ENCODE measurements at places on chromosomes 5 and 9. TPM values are rescaled to one million over a fixed set of nuclear protein-coding genes. Genes with fewer than 3 reads are reported as not detected.

Gene ZNF300
- 15.2 TPM for total RNA-seq

Gene IL13
- total RNA-seq = not detected

Gene GNA14
- not detected for total RNA-seq

Gene FAM151B
- 1.9 TPM for total RNA-seq

Gene TYRP1
- 3.4 TPM for total RNA-seq

Gene SLC6A18
- total RNA-seq = not detected

Gene CDH6
- total RNA-seq = not detected

Gene ESM1
- total RNA-seq = 1.4 TPM

Gene ZBED3
- total RNA-seq = 0.89 TPM

Gene GLDC
- total RNA-seq = 2.9 TPM

Gene SOWAHA
- total RNA-seq = not detected

Gene REEP5
- total RNA-seq = 31.6 TPM

Gene IFNA13
- not detected for total RNA-seq

Gene FOXD4L3
- total RNA-seq = not detected

DNA sequence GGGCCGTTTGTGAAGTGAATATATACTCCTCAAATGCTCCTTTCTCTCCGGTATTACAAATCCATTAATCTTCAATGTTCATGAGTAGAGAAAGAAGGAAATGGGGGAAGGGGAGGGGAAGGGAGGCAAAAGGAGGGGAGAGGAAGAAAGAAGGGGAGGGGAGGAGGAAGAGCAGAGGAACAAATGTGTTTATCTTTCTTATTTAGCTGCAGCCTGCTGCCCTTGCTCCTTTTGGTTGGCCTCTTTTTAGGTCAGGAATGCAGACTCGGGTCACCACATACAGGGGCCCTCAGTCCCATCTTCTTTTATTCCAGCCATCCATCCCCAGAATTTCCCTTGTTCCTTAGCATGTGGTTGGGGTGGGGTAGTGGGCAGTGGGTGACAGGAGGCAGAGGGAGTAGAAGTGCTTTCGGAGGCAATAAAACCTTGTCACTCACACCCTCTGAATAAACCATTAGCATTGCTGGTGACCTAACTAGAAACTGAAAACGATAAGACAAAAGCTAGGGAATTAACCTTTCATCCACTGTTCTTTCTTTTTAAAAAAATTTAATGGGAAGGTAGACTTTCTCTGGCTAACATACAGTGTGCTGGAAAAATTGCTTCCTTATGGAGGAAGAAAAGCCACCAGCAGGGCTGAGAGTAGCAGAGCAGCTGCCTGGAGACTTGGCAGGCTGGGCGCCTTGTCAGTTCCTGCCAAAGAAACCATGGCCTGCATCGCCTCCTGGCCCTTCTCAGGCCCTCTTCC, 16.8 kb upstream of the PRLR start:
- no peak for DNase-seq

GRCh38 chr5:145441228-145441627, 393.9 kb downstream of the PRELID2 start:
- DNase-seq = no peak

DNA sequence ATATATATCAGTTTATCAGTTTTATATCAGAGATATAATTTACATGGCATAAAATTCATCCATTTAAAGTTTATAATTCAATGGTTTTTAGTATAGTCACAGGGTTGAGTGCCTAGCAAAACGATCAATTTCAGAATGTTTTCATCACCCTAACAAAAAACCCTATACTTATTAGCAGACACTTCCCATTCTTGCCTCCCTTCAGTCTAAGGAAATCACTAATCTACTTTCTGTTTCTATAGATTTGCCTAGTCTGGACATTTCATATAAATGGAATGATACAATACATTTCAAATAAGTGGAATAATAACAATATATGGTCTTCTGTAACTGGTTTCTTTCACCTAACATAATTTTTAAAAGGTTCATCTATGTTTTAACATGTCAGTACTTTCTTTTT, 9.6 kb upstream of the LNPEP start:
- no peak for DNase-seq

GRCh38 chr9:125227761-125228160, 13.4 kb downstream of the HSPA5 start:
- DNase-seq = no peak

- no peak for DNase-seq
Observed at GRCh38 chr5:39654715-39655114, 229.9 kb upstream of the DAB2 start.

GRCh38 chr5:113421693-113422092, 13.1 kb downstream of the TSSK1B start:
- no peak for DNase-seq

- DNase-seq = no peak
Observed at GRCh38 chr9:78006734-78007133, 24.9 kb downstream of the GNAQ start.

DNA sequence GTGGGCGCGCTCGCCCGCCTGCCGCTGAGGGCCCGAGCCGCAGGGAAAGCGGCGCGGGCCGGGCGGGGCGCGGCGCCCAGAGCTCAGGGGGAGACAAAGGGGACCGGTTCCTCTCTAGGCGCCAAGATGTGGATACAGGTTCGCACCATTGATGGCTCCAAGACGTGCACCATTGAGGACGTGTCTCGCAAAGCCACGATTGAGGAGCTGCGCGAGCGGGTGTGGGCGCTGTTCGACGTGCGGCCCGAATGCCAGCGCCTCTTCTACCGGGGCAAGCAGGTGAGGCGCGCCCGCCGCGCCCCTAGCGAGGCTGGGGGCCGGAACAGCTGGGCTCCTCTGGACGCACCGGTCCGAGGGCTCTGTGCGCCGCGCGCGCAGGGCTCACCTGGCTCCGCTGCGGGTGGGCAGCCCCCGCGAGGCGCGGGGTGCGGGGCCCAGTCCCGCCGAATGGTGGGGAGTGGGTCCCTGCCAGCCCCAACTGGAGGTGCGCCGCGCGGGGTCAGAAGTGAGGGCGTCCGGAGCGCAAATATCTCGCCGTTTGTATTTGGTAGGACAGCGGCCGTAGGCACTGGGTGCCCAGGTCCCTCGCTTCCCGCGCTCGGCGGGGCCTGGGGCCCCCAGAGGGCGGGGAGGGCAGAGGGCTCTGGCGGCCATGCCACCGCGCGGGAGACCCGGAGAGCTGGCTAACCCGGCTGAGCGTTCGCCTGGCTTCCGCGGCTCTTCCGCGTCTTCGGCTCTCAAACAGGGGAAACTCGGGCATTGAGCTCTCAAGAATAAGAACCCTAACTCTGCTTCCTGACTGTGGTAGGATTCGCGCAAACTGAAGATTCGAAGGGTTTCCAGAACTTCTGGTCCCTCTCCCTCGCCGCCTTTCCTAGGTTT, 607 bp downstream of the UHRF2 start:
- DNase-seq = no peak

DNA sequence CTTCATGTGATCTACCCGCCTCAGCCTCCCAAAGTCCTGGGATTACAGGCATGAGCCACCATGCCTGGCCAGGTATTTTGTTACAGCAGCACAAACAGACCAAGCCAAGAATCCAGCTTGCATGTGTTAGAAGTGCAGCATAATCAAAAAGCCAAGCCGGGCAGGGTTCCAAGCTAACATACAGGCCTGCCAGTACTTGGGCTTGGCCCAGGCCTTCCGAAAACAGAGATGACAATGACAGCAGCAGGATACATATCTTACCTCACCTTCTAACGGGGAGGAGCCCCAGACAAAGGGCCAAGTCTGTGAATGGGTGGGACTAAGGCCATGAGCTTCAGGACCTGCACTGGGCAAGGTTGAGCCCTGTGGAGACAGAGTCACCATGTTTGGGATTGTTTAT, 91.4 kb upstream of the ZNF462 start:
- no peak for DNase-seq

GRCh38 chr5:158431369-158432029, 572.6 kb upstream of the CLINT1 start:
- DNase-seq = no peak

DNA sequence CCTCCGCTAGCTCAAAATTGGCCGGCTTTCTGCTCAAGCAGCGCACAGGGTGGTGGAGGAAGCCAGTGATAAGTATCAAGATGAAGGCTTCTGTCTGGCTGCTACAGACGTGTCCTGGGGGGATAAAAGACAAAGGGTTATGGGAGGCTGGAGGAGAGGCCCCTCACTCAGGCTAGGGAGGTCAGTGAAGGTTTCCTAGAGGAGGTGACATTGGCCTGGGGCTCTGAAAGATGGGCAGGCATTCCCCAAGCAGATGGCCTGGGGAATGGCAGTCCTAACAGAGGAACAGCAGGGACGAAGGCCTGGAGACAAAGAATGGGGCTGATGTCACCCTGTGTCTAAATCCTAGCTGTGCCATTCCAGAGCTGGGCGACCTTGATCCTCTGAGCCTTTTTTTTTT, 32.3 kb downstream of the OLFML2A start:
- no peak for DNase-seq

- DNase-seq = no peak
Observed at GRCh38 chr9:120914953-120915352, 11.6 kb downstream of the TRAF1 start.

GRCh38 chr5:60207040-60207439, 313.5 kb upstream of the PDE4D start:
- no peak for DNase-seq

DNA sequence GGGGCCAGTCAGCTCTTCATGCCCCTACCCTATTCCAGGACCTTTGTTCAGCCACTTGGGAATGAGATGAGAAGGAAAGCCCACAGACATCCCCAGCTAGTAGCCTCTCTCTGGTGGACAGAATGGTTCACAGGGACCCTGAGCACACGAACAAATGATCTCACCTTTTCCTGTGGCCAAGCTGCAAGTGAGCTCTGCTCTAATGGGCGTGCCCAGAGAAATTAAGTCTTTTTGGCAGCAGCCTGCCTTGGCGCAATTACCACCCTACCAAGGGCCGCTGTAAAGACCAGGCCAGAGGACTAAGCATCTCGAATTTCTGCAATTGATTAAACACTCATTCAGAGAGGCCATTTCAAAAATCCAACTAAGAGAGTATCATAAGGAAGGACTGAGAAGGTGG, 56.0 kb downstream of the WHRN start:
- DNase-seq = no peak

- peak; percentile 71 for DNase-seq
Observed at GRCh38 chr5:54217826-54218503, 92.4 kb downstream of the ARL15 start.

- no peak for DNase-seq
Observed at GRCh38 chr5:132591145-132591544, 34.4 kb downstream of the RAD50 start.

GRCh38 chr9:92439921-92440750, 15.9 kb upstream of the OMD start:
- DNase-seq = peak; percentile 59

- DNase-seq = peak; percentile 51
Observed at GRCh38 chr5:122156724-122157325, 27.5 kb downstream of the ZNF474 start.

DNA sequence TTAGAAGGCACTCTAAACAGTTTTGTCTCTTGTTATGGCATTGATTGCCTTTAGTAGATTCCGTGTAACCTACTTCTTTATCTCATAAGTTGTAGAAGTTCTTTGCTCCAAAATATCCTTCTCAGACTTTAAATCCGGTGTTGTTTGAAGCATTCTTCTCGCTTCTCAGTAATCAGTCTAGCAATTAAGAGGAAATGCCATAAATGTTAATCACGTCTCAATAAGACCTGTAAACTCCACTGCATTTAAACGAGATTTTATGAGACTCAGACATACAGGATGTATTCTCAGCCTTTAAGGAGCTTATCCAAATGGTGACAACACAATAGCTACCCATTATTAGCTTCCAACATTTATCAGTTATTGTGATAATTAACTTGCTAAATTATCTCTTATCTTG, 7.7 kb upstream of the C5 start:
- DNase-seq = no peak

GRCh38 chr9:38732885-38733284, 13.0 kb upstream of the FAM240B start:
- DNase-seq = no peak

- DNase-seq = no peak
Observed at GRCh38 chr5:34574936-34575467, 81.1 kb upstream of the RAI14 start.

DNA sequence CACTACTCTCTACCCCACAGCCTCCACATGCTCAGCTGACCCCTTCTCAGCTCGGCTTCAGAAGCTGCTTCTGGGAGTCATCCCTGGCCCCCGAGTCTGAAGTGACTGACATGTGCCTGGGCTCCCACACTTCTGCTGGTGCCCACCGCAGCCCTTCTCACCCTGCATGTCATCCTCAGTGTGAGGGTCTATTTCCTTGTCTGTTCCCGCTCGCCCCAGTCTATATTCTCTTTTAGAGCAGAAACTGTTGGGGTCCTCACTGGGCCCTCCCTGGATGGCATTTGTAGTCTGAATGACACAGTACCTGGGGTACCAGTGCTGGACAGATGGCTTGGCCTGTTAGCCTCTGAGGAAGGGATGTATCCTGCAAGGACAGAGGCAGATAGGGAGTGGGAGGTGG, 5.3 kb downstream of the ECSCR start:
- no peak for DNase-seq

- DNase-seq = no peak
Observed at GRCh38 chr5:146516151-146516475, at the start of gene GPR151. TSS of gene GPR151 (minus strand) at chr5:146516190. CDS start at chr5:146516113, 77 bp downstream.

DNA sequence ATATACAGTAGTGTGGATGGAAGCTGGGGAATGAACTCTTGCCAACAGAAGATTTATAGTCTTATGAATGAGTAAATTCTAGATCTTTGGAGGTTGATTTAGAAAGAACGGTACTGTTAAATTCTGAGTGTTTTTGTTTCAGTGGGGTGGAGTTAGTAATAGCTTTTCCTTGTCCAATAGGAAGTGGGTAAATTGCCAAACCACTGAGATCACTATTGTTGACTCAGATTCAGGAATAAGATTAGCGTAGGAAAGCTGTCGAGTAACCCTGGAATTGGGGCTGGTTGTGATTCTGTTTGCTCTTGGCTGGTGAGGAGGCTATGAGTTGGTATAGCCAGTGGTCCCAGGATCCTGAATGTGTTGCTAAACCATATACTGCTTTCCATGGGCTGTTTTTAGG, 155.6 kb downstream of the ARHGAP26 start:
- DNase-seq = peak; percentile 66

GRCh38 chr9:128882677-128883603, 1.0 kb downstream of the LRRC8A start:
- no peak for DNase-seq
